ENCODE measurements at places on chromosomes 11 and 22.

DNA sequence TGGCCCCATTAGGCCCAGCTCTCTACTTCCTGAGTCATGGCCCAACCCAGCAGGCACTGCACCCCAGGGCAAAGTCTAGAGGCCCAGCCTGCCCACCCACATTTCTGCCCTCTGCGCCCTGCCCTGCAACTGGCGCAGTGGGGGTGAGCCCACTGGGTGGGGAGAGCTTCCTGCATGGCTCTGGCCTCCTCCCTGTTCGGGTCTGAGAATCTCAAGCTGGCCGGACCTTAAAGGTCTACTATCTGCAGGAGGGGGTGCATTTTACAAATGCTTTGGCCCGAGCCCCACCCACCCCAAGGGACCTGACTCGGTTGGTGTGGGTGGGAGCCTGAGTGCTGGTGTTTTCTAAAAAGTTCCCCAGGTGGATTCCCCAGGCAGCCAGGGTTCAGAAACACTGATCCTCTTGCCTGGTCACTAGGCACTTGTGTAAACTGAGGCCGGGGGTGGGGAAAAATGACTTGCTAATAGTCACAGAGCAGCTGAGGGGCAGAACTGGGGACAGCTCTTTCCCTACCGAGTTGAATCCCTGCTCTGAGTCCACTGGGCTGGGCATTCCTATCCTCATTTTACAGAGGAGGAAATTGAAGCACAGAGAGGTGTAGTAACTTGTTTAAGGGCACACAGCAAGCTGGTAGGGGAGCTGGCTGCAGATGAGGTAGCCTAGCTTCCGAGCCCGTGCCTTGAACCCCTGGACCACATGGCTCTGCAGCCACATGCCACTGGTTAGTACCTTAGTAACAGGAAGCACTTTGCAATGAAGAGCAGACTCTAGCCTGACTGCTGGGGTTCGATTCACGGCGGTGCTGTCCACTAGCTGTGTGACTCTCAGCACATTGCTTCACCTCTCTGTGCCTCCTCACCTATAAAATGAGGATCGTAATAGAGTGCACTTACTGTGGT is 36.3 kb downstream of the CD82 start:
- DNase-seq, result no peak

DNA sequence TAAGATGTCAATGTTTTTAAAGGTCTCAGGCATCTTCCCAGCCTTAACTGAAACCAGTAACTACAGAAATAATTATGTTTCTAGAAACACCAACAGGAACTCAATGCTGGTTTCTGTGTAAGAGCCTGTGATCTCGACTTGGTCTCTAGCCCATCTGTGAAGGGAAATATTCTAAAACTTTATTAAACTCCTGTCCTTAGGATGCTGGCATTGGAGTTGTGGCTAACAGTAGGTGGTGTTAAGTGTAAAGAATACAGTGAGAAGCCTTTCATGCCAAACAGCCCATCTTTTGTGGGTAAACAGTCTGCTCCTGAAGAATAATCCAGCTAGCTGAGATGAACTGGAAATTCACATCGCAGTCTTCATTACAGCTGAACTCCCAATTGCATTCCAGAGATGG is 133.2 kb downstream of the ADAMTS15 start:
- DNase-seq, result no peak

DNA sequence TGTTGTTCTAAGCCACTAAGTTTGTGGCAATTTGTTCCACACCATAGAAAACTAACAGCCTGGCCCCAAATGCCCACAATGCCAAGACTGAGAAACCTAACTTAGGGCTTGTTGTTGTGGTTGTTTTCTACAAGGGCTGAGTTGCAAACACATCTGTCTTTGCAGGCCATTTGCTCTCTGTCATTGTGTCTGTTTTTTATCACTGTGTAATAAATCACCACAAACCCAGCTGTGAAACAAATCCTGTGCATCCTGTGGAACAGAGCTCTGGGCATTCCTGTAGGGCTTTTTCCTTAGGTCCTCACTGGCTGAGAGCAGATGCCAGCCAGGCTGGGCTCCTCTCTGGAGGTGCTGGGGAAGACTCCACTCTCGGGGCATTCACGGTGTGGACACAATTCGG is 15.7 kb upstream of the SYT8 start:
- DNase-seq, result no peak

DNA sequence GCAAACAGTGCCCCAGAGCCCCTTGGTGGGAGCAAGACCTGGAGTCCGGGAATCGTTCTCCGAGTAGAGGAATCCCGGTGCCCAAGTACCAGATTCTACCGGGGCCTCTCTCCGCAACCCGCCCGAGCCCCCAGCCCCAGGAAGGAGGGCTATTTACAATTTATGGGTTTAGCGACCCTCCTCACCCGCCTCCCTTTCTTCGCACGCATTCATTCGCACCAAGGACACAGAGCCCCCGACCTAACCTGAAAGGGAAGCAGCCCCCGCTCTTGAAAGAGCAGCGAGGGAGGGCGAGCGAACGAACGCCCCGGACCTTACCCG is 628 bp downstream of the LRP4 start:
- DNase-seq, result no peak

DNA sequence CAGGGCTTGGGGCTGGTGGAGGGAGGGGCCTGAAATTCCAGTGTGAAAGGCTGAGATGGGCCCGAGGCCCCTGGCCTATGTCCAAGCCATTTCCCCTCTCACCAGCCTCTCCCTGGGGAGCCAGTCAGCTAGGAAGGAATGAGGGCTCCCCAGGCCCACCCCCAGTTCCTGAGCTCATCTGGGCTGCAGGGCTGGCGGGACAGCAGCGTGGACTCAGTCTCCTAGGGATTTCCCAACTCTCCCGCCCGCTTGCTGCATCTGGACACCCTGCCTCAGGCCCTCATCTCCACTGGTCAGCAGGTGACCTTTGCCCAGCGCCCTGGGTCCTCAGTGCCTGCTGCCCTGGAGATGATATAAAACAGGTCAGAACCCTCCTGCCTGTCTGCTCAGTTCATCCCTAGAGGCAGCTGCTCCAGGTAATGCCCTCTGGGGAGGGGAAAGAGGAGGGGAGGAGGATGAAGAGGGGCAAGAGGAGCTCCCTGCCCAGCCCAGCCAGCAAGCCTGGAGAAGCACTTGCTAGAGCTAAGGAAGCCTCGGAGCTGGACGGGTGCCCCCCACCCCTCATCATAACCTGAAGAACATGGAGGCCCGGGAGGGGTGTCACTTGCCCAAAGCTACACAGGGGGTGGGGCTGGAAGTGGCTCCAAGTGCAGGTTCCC is at the start of gene APOC3:
Gene APOC3, plus strand, starts transcription at position 383 of the 659 bp plus-strand sequence. CDS start 676 bp downstream, outside the sequence.
- no peak for DNase-seq

DNA sequence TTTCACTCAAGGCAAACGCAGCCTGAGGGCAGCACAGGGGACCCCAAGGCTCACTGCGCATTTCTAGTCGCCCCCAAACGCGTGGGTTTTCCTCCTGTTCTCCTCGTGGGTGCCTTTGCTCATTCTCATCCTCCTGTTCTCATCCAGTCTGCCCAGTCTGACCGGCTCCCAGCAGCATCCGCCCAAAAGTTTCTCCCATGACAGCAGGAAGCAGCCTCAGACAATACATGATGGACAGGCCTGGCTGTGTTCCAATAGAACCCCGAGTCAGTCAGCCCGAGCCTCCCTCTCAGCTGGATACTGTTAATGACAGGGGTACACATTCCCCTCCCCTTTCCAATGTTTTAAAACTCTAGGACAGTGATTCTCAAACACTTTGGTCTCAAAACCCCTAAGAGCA is 22.5 kb upstream of the KRTAP5-7 start:
- DNase-seq, result no peak

DNA sequence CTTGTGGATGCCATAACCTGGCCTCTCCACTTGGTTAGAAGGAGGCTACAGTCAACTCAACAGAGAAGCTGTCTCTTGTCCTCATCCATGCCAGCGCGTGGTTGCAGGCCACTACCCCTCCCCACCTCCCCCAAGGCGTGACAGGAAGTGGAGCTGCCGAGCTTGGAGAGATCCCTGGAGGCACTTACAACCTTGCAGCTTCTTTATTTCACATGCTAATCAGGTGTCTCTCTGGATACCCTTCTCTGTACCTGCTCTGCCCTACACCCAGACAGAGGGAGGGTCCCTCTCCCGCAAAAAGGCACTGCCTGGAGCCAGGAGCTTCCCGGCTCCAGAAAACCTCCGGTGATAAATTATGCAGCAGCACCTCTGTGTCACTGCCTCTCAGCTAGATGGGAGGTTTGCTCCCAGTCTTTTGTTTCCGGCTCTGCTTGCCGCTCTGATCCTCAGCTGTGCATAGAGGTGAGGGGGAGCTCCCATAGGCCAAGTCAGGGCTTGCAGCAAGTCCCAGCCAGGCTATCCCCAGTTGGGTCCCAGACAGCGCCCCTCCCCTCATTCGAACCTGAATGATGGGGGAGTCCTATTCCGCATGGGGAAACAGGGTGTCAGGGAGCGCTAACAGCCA is 5.7 kb downstream of the LRP4 start:
- DNase-seq, result no peak

DNA sequence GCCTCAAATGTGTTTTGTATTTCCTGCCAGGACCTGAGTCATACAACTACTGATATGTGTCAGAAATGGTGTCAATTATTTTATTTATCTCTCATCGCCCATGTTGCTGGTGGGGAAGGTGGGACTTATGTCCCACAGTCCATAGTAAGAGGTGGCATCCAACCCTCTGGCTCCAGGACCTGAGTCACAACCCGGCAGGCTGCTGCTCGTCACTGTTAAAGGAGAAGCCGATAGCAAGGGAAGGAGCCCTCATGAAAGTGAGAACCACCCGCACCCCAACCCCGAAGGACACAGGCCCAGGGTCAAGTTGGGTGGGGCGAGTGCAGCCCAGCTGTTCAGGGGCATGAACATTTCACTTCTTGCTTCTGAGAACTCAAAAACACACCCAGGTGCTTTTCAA is 33.1 kb upstream of the TP53I11 start:
- no peak for DNase-seq

GRCh38 chr11:3129591-3130268 is 35.4 kb downstream of the OSBPL5 start:
- DNase-seq, result no peak

- no peak for DNase-seq
These were observed 455.7 kb downstream of the RAB38 start for GRCh38 chr11:87719326-87720073.

GRCh38 chr22:27754247-27754887 is 47.2 kb downstream of the MN1 start:
- no peak for DNase-seq

DNA sequence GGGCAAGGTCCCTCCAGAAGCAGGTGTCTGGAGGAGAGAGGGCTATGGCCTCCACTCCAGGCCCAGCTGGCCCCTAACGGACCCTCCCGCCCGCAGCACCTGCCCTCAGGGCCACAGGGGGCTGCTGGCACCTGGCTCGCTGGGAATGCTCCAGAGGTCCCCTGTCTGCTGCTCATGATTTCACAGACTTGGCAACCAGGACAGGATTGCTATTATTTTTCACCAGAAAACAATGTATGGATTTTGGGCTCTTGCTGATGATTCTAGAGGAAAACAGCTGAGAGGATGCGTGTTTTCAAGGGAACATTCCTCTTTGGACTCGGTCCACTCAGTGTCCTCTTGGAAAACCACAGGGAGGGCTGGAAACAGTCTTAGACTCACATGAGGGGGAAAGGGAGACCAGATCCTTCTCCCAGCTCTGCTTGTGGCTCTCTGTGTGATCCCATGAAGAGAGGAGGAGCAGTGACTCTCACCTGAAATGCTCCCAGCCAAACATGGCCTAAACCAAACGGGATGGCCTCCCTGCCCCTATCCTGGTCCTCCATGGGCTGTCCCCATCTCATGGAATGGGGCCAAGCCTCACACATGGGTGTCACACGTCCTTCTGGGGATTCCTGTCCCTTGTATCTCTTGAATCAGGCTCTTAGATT is 15.8 kb downstream of the MYEOV start:
- no peak for DNase-seq

GRCh38 chr11:130897262-130898182 is 18.8 kb downstream of the SNX19 start:
- no peak for DNase-seq

DNA sequence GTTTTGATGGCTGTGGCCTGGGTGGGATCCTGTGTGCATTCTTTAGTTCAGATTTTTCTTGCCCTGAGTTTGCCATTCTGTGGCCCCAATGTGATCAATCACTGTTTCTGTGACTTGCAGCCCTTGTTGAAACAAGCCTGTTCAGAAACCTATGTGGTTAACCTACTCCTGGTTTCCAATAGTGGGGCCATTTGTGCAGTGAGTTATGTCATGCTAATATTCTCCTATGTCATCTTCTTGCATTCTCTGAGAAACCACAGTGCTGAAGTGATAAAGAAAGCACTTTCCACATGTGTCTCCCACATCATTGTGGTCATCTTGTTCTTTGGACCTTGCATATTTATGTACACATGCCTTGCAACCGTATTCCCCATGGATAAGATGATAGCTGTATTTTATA is 620 bp downstream of the OR4C16 start:
- DNase-seq, result no peak

GRCh38 chr11:76267556-76267955 is 61.3 kb upstream of the WNT11 start:
- DNase-seq, result no peak

GRCh38 chr11:40388097-40388818 is 1071.2 kb downstream of the LRRC4C start:
- no peak for DNase-seq

- DNase-seq, result no peak
These were observed 159.3 kb downstream of the BRD1 start for GRCh38 chr22:49668402-49668801.

- DNase-seq, result no peak
These were observed 35.2 kb downstream of the TRMU start for GRCh38 chr22:46370584-46371291.

DNA sequence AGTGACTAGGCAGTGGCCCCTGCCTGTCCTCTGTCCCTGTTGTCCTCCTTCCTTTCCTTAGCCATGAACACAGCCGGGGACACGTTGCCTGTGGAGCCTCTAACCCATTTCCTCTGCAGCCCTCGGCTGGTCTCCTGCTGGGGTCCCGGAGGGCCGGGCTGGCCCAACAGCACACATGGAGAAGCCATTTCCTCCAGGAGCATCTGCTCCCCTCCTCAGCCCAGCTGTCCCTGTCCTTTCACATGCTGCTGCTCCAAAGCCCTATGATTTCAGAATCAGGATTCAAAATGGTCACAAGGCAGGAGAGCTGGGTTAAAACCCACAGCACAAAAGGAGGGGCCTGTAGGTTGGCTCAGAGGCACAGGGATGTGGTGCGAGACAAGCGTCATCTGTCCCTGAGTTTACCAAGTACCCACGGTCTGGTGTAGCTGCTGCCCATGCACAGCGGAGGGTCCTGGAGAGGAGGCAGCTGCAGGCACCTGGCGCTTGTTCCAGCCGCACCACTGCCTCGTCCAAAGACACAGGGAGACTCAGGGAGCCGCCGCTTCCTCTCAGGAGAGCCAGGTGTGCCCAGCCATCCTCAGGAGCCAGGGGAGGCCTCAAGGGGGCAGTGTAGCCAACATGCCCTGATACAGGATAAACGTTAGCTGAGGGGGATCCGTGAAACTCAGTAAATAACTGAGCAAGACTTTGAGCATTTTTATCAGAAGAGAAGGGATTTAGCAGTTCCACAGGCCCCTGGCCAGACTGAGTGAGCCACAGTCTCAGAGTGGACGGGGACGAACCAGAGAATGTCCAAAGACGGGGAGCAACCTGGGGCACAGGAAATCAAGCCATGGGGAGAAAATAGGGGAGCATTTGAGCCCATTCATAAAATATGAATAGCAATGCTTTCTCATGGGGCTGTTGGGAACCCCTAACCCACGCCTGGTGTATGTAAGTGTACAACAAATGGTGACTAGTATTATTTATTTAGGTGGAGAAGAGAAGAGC is 3.9 kb upstream of the VSIG10L2 start:
- DNase-seq, result no peak

GRCh38 chr11:10490398-10491241 is 35.6 kb downstream of the AMPD3 start:
- DNase-seq, result no peak

All from activated CD4-positive, CD25-positive, alpha-beta regulatory T cell (primary cell).